ENCODE measurements at places on chromosomes 11 and 22.

- no peak for DNase-seq
These were observed 31.0 kb downstream of the PAX6 start for GRCh38 chr11:31780078-31780477.

- DNase-seq = no peak
These were observed 367.6 kb downstream of the TBC1D22A start for GRCh38 chr22:47129902-47130635.

DNA sequence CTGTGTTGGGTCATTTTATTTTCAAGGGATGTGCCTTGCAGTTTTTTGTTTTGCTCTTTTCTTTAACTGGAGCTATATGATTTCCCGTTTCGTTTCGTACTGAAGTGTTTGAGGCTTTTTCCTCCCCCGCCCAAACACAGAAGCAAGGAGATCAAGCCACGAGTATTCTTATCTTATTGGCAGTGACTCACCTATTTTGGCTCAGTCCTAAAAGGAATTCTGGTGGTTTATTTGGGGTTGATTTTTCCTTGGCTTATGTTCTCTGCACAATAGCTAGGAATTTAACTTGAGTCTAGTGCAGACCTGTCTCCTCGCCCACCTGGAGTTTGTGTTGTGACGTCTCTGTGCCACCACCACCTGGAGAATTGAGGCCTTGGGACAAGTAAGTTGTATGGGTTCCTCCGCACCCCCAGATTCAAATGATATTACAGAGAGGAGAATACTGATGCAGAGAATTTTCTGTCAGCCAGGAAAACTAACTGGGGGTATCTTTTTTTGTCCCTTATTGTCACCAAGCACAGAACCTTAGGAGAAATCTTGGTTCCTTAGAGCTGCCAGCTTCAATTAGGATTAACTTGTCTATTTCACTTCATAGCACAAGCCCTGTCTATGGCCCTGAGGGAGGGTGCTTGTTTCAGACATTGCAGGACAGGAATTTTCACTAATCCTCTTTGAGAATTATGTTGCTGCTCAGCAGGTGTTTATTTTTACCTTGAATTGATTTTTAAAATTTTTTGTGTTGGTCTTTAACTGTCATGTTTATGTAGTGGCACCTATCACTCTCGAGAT lies 90.4 kb upstream of the BIRC3 start:
- DNase-seq = peak; percentile 75

DNA sequence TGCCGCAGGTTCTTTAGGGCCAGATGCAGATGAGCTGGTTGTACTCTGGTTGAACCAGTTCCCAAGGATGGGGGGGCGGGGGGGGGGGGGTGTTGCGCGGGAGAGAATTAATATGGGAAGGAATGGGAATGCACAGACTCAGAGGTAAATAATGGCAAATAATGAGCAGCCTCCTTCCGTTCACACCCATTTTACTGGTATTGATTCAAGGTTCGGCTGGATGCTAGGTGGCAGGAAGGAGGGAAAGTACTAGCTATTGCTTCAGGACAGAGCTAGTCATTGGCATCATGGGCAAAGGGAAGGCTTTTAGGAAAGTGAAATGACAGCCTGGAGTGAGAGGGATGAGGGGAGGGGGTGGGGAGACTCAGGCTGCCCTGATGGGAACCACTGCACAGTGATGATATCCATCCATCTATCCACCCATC lies at the start of gene VSTM5:
Gene VSTM5 (minus strand): TSS at position 25 of the 425 bp plus-strand sequence. CDS start 116 bp downstream, outside the sequence.
- no peak for DNase-seq

DNA sequence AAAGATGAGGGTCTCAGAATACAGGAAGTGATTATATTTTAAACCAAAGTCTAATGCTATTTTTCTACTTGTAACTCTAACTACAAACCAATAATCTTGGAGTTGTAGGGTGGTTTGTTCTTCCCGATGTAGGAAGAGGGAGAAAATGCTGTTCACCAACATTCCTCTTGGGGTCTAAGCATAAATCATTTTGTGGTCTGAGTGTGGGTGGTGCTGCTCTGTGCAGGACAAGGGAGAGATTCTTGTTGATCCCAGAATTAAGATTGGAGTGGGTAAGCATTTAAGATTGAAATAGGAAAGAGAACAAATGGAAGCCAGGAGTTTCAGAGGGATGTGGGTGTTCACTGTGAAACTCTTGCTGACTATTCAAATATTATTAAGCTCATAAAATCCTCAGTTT lies 38.6 kb upstream of the MMP13 start:
- DNase-seq = no peak

GRCh38 chr11:134125507-134125906 lies 56.6 kb downstream of the JAM3 start:
- DNase-seq = no peak
